ENCODE measurements at places on chromosomes 1 and 21.
A peak's percentile ranks its signal among the peaks of the same experiment; 100 is the strongest.

- DNase-seq = no peak
Measured at GRCh38 chr1:194167956-194168640, 981.7 kb upstream of the B3GALT2 start.

GRCh38 chr1:33454646-33455282 lies 17.7 kb upstream of the ZSCAN20 start:
- DNase-seq = no peak

GRCh38 chr1:166159656-166160055 lies 7.1 kb downstream of the FAM78B start:
- DNase-seq = no peak

- no peak for DNase-seq
Measured at GRCh38 chr1:220521778-220522177, 6.2 kb upstream of the MARK1 start.

DNA sequence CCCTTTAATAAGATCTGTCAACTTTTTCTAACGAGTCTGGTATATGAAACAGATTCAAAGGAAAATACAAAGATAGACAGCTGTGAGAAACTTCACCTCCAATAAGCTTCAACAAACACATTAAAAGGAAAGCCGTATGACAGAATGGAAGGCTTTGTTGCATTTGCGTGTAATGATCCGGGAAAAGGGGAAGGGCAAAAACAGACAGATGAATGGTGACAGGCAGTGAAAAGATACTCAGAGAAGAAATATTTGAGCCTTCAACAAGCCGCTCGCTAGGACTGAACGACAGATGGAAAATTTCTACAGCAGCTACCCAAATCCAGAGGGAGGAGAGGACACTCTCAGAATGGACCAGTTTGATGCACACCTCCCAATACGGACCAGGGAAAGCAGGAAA lies 14.9 kb downstream of the COPA start:
- no peak for DNase-seq

GRCh38 chr1:39688706-39689105 lies 2.5 kb downstream of the HPCAL4 start:
- DNase-seq = no peak

- DNase-seq = no peak
Measured at GRCh38 chr1:54640863-54641836, at the start of gene MROH7. TSS of gene MROH7 (plus strand) at chr1:54641786. CDS start at chr1:54652927, 11,141 bp downstream.

DNA sequence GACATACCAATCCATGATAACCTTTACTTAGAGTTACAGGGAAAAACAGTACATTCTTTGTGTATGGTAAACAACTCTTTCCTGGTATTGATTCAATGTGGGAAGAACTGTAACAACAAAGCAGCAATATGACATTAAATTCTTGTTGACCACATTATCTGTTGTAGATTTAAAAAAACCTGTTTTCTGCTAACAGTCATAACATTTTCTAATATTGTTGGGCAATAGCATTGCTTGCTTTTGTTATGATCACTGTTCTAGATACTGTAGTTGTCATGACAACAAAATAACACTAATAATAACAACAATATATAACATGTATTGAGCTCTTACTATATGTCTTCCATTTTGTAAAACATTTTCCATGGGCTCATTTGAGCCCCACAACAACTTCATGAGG lies 54.2 kb downstream of the PDE4B start:
- DNase-seq = no peak

GRCh38 chr1:179877586-179878265 lies at the start of gene TOR1AIP2:
TSS of gene TOR1AIP2 (minus strand) at chr1:179877803. CDS start at chr1:179852665, 25,138 bp downstream.
- DNase-seq = peak; percentile 90

- DNase-seq = no peak
Measured at GRCh38 chr21:27693376-27693775, 726.5 kb upstream of the ADAMTS5 start.

GRCh38 chr1:69459244-69459643 lies 108.5 kb upstream of the LRRC7 start:
- DNase-seq = no peak

GRCh38 chr1:192713921-192714320 lies 78.0 kb downstream of the RGS13 start:
- no peak for DNase-seq

GRCh38 chr1:152517237-152517811 lies 3.0 kb downstream of the CRCT1 start:
- no peak for DNase-seq

DNA sequence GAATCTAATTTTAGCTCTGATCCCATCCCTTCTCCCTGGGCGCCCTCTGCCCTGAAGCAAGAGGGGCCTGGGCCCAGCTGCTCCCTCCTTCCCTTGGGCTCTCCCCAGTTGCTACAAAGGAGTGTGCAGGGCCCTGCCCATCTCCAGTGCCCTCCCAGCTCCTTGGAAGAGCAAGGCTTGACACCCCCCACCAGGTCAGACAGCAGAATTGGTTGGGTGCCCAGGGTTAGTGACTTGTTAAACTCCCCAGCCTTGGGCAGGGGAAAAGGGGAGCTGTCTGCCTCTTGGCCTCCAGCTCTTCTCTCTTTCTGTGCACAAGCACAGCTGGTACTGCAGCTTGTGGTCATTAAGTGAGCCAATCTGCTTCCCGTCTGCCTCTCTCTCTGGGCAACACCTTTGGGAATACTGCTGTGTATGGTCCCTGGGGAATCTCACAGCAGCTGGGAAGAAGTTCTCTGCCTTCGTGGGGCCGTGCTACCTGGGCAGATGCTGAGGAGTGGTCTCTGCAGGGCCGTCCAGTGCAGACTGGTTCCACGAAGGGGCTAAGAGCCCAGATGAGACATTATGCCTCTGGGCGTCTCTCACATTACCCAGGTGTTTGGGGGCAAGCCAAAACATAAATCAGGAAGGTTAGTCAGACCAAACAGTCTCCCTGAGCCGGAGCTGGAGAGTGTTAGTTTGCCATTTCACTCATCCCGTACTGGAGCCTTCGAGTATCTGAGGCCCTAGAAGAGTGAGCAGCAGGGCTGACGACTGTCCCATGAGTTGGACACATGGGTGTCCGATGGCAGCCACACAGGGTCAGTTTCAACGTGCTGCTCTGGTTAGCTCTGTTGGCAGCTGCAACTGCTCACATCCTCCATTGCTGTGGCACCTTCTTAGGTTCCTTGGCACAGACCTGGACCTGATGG lies 37.3 kb downstream of the TMEM53 start:
- DNase-seq = no peak

DNA sequence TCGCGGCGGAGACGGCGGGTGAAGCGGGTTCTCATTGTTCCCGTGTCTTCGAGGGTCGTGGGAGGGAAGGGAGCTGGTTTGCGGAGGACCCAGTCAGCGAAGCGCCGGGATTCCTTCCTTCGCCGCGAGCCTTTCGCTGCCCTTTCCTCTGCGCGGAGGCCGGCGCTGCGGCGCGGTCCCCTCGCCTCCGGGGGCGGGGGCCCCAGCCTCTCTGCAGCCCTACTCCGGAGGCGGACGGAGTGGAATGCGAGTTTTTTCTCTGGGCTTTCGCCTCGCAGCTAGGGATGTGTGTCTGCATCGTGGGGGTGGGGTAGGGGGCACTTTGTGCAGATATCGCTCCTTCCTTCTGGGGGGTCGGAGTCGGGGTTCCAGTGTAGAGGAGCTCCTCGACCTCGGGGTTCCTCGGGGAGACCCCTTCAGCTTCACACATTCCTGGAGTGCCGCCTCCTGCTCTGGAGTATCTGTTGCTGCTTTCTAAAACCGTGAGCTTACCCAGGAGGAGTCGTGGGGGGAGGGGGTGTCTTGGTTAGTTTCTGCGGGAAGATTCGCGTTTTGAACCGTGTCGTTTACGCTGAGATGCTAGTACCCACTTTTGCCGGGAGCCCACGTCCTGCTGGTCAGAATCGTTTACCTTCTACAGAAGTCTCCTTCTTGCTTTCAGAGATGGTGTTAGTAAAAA lies 595 bp downstream of the RNF2 start:
- DNase-seq = peak; percentile 43

GRCh38 chr1:27299385-27300271 lies 22.3 kb upstream of the TMEM222 start:
- DNase-seq = no peak

DNA sequence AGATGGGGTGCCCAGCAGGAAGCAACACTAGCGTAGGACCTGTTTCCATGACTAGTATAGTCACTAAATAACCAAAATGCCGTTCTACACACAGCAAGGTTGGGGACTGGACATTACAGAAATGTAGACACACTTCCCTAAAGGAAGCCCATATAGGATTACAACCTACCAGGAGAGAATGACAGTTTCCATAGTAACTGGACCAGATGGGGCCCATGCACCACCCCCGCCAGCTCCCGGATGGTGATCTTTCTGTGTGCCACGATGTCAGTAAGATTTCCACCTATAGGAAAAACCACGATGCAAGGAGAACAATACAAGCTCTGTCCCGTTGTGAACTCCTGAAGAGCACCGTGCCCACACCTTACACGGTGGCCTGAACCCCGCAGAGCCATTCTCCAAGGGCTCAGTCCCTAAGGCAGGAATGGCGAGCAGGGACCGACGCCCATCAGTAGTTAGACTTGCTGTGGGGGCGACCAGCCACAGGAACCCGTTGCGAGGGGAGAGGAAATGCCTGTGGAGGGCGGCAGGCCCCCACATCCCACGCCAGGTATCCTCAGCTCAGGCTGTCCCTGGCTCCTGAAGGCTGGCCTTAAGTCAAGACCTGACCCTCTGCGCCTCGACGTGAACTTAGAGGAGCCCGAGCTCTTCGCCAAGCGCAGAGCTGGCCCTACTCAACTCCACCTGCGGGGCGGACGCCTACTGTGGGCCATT lies 13.6 kb upstream of the CEP85 start:
- DNase-seq = no peak

- DNase-seq = no peak
Measured at GRCh38 chr1:51276286-51276685, 40.2 kb downstream of the RNF11 start.

GRCh38 chr1:111249960-111250359 lies 22.4 kb downstream of the CHI3L2 start:
- no peak for DNase-seq

DNA sequence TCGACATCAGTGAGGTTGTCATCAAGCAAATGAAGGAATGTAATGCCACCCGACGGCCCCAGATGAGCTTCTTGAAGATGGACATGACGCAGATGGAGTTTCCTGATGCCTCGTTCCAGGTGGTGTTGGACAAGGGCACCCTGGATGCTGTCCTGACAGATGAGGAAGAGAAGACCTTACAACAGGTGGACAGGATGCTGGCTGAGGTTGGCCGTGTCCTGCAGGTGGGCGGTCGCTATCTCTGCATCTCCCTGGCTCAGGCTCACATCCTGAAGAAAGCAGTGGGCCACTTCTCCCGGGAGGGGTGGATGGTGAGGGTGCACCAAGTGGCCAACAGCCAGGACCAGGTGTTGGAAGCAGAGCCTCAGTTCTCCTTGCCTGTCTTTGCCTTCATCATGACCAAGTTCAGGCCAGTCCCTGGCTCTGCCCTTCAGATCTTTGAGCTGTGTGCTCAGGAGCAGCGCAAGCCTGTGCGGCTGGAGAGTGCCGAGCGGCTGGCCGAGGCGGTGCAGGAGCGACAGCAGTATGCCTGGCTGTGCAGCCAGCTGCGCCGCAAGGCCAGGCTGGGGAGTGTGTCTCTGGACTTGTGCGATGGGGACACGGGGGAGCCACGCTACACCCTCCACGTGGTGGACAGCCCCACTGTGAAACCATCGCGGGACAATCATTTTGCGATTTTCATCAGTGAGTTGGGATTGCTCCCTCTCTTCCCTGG lies 2.5 kb downstream of the METTL13 start:
- no peak for DNase-seq

DNA sequence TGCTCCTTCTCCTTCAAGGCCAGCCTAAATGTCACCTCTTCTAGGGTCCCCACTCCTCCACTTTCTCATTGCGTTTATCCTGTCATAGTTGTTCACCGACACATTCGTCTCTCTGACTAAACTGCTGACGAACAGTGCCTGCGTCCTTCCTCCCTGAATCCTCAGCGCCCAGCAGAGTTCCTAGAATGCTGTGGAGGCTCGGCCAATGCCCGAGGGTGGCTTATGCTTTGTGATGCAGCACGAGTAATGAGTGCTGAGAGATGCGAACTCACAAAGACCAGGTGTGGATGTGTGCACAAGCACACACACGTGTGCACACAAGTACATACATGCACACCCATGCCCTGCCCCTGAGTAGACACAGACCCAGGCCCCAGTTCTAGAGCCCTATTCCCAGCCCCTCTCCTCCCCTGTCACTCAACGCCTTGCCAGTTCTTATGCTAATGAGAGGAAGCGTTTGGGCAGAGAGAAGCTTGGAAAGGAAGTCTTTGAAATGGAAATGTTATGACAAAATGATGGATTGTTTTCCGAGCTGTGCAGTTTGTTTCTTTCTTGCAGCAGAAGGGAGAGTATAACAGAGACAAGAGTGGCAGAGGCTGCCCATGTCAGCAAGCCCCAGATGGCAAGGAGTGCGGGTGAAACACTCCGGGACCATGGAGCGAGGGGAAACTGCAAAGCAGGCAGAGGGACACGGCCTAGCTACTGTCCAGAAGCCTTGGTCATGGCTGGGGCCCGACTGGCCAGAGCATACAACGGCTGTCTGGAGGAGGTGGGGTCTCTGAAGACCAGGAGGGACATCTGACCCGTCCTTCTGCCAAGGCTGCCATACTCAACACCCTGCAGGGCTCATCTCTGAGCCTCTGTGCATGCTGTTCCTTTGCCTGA lies 24.2 kb downstream of the KCNA10 start:
- no peak for DNase-seq

GRCh38 chr1:54955359-54955758 lies 25.1 kb upstream of the TMEM61 start:
- no peak for DNase-seq

DNA sequence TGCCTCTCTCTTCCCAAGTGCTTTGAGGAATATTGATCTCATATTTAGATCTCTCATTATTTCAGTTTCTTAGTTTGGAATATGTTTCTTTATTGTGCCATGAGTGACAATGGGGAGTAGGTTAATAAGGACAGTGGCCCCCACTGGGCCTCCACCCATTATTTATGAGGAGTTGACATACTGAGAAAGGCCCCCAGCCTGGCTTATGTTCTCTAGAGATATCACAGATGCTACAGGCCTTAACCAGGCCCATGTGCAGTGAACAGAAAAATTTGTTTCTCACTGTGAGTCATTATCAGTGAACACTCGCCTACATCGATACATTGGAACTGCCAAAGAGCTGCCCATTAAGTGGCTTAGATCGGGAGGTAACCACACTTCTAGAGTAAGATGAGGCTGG lies 35.7 kb upstream of the SYT6 start:
- DNase-seq = no peak

DNA sequence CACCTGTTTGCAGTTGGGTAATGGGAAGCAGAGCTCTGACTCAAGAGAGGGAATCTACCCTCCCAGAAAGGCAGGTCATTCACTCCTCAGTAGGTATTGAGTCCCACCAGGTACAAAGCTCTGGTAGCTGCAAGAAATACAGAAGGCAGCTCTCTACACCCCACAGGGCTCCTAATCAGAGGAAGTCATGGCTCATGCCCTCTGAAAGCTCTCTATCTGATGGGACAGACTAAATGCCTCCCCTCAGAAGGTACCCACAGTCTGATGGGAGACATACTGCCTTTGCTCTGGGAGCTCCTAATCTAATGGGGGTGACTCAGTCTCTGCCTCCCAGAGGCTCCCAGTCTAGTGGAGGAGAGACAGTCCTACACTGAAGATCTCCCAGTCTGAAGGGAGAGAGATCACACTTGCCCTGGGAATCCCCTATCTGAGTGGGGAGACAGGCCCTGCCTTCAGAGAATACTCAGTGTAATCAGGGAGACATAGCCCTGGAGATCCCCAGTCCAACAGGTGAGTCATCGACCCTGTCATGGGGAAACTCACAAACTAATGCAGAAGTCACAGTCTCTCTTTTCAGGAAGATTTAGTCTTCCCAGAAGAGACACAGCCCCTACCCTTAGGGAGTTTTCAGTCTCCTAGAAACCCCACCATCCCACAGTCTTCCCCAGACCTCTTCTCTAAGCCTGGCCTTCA lies 23.7 kb downstream of the CAMK1G start:
- no peak for DNase-seq

- no peak for DNase-seq
Measured at GRCh38 chr1:109894823-109895719, 15.6 kb upstream of the CSF1 start.

- no peak for DNase-seq
Measured at GRCh38 chr21:37430184-37430821, 63.7 kb downstream of the DYRK1A start.
